ENCODE measurements at places on chromosomes 2 and 18.

GRCh38 chr18:255171-255570 lies 12.7 kb downstream of the THOC1 start:
- DNase-seq = no peak

- DNase-seq = no peak
Measured at GRCh38 chr18:50042611-50043010, 152.3 kb downstream of the MYO5B start.

GRCh38 chr18:67282796-67283195 lies 233.7 kb downstream of the DSEL start:
- DNase-seq = peak; percentile 8

DNA sequence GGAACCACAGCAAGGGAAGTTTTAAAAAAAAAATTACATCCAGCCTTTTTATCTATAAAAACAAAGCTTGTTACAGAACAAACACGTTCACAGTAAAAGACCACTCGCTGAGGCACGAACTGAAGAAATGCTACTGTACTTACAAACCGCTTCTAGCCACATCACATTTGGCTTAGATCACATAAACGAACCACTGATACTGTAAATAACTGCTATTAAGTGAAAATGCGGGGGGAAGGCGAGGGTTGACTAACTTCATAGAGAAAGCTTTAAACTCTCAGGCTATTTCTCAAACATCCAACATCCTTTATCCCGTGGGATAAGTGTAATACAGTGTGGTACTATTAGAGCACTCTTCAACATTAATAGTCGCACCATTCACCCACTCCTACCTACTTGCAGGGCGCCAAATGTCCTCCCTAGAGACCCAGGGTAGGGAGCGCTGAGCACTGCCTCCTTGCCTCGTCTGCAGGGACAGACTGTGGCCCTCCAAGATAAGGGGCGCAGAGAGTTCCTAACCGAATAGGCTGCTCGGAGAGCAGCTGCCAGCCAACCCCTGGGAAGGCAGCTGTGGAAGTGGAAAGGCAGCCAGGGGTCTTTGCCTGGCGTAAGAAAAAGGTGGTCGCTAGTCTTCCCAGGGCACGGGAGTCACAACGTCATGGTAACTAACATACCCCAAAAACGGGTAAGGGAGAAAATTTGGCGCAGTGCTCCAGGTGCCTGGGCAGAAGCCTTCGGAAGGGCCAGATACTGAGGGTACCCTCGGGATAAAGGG lies 854 bp downstream of the GPR155 start:
- peak; percentile 29 for DNase-seq

DNA sequence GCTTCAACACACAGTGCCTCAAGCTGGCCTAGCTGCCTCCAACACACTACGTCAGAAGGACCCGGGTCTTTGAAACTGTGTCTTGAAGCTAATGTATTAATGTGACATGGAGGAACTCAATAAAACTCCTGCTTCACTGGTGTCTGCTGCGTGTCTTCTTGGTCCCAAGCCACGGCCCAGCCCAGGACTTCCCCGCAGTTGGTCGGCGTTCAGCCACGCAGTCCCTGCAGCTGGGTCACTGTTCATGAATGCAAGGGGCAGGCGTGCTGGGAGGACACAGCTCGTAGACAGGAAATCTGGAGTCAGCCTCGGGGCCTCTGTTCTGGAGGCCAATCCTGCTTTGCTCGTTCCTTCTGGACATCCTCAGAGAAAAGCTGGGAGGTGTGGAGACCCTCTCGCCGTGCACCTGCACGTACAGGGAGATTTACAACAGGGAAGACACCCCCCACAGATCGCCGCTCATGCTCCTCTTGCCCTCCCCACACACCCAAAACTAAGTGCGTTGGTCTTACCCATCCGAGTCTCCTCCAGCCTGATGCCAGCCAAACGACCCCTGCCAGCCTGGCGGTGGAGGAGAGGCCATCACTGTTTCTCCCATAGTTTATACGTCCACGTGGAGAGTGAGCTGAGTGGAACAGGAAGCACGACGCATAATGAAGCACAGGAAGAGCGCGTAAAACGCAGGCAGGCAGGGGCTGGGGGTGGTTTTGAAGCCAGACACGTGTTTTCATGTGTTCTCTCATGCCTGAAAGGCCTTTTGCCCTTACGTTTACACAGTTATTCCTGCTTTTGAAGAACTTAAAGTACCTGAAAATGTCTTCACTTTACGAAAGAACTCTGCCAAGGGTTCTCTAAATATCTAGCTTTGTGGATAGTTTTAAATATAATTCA lies 39.7 kb downstream of the ADI1 start:
- no peak for DNase-seq

GRCh38 chr2:5077479-5078089 lies 614.6 kb upstream of the SOX11 start:
- no peak for DNase-seq

GRCh38 chr18:7459851-7460770 lies 107.0 kb upstream of the PTPRM start:
- DNase-seq = no peak

DNA sequence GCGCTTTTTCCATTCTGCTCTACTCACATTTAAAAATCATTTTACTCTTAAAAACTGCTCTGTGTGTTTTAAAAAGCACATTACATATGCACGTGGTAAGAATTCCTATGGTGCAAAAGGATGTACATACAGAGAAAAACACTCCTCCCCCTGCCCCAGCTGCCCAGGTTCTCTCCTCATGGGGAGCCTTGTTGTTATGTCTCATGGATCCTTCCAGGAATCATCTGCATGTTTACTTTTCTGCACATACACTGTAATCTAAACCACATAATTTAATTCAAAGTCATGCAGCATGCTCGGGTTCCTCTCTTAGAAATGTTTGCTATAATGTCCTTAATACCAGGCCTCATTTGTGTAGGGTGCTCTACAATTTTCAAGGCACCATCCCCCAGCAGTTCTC lies 243.3 kb downstream of the LOXHD1 start:
- DNase-seq = no peak

GRCh38 chr2:60581433-60582282 lies 28.2 kb upstream of the BCL11A start:
- DNase-seq = peak; percentile 27

GRCh38 chr2:3194828-3195227 lies 182.8 kb downstream of the EIPR1 start:
- DNase-seq = no peak

DNA sequence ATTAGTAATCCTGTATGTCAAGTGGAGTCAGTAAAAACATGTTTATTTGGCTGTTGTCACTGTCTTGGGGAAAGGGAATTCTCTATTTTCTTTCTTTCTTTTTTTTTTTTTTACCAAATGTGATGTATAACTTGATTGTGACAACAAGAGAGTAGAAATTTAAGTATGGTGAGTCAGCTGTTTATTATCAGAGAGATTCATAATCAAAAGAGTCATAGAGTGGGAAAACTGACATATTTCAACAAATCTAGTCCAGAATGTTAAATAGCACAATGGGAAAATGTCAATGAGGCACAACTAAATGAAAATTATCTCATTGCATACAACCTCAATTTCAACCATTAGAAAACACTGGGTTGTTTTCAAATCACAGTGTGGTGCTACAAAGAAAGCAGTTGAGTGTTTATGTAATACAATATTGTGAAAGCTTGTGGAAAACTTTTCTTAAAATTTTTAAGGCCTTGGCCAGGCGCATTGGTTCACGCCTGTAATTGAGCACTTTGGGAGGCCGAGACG lies 111.9 kb upstream of the DTNA start:
- DNase-seq = no peak

DNA sequence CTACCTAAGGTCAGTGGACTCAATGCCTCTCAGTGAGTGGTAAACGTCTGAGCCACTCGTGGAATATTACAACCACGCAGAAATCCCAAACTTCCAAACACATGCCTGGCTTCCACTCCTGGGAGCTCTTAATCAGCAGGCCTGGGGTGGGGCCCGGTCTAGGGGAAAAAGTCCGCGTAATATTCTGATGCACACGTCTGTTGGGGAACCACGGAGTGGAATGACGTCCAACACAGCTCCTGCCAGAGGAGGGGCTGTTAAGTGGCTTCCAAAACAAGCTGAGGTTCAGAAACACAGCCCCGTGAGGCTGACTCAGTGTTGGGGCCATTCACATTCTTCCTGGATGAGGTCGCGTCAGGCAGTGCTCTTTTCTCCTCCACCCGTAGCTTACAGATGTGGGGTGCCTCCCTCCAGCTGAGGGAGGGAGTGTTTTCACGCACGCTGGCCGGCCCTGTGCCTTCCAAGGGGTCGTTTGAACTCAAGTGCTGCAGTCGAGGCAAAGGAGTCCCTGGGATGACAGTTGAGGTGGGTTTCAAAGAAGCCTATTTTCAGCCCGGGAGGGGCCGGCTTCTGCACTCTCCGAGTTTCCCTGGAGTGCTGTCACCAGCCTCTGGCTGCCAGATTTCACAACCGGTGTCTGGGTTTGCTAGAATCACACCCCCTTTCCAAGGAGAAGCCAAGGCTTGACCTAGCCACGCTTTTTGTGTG lies 73.1 kb downstream of the ACKR3 start:
- peak; percentile 96 for DNase-seq

DNA sequence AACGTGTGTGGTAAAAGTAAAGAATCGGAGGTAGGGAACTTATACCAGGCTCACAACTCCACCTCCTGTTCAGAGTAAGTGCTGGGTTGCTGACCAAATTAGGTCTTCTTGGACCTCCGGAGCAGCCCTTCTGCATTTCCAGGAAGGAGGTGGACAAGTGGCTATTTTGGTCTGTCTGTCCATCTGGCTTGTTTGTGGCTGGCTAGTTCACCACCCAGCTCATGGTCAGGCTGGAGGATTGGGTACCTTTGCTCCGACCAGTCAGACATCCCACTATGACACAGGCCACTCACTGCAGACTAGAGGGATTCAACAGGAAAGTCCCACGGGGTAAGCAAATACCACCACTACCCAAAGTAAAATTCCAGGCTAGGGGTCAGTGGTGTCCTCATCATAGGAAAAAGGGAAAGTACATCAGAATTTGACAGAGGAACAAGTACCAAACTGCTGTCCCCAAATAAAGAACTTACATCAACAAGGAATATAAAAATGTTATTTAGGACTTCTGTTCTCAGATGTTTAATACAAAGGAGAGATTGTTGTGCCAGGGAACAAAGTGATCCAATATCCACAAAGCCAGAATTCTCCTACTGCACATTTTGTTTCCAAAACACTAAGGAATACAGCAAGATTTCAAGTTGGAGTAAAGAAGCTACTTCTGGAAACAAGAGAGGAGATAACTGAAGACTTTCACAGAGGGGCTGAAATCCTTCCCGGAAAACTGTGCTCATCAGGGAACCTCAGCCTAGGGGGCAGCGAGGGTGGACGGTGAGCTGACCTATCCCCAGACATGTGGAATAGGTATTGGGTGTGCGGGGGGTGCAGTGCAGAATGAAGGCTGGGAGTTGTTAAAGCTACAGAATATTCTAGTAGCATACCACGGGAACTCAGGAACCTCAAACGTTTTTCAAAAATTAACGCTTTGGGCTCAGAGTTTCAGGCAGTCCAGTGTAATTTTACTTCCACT lies 56.9 kb downstream of the BCL2 start:
- DNase-seq = no peak

GRCh38 chr2:9329497-9329896 lies 93.8 kb downstream of the ITGB1BP1 start:
- DNase-seq = no peak

- DNase-seq = no peak
Measured at GRCh38 chr2:112026509-112026908, 28.6 kb upstream of the TMEM87B start.

GRCh38 chr2:30421604-30422443 lies 25.2 kb upstream of the LCLAT1 start:
- peak; percentile 36 for DNase-seq

GRCh38 chr2:216830346-216830745 lies 29.5 kb downstream of the TNP1 start:
- DNase-seq = no peak

- no peak for DNase-seq
Measured at GRCh38 chr18:28736223-28736622, 559.3 kb upstream of the CDH2 start.

DNA sequence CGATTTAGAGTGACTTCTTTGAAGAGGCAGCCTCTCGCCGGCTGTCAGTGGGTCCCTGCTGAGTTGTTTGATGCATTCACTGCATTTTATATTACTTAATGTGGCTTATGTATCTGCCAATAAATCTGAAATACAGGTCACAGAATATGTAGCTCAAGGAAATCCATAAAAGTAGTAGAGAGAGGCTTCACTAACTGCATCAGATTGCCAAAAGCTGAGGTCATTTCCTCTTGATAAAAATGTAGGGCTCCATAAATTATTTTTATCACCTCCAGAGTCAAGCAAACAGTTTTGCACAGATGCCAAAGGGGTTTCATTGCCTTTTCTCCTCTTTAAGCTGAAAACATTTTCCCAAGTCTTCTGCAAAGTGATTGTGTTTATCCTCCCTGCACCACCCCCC lies 36.5 kb upstream of the CCDC93 start:
- DNase-seq = no peak

DNA sequence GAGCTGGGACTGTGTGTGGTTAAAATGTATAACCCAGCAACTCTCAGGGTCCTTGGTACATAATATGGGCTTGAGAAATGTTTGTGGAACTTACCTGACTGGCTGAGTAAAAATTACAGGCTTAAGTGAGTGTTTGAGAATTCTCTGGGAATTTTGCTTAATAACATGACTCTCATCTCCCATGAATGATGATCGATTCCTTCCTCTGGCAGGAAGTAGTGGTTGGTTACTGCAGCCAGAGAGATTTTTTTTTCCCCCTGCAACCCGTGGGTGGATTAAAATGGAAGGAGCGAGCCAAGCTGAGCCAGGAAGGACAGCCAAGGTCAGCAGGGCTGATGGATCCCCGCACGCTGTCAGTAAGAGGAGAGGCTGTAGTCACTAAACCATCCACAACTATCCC lies 40.6 kb upstream of the RFX8 start:
- no peak for DNase-seq

DNA sequence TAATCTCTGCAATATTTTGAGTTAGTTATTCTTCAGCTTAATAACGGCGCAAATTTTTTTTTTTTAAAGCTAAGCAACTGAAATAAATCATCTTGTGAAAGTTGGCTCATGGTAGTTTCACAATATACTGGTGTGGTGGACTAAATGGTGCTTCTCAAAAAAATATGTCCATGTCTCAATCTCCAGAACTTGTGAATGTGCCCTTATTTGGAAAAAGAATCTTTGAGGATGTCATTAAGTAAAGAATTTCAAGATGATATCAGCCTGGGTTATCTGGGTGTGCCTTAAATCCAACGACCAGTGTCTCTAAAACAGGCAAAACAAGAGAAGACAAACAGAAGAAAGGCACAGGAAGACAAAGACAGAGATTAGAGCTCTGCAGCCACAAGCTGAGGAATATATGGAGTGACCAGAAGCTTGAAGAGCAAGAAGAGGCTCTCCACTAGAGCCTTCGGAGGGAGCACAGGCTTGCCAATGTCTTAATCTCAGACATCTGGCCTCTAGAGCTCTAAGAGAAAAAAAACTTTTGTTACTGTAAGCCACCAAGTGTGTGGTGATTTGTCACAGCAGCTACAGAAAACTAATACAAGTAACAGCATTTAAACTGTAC lies 71.4 kb downstream of the HNMT start:
- DNase-seq = no peak

DNA sequence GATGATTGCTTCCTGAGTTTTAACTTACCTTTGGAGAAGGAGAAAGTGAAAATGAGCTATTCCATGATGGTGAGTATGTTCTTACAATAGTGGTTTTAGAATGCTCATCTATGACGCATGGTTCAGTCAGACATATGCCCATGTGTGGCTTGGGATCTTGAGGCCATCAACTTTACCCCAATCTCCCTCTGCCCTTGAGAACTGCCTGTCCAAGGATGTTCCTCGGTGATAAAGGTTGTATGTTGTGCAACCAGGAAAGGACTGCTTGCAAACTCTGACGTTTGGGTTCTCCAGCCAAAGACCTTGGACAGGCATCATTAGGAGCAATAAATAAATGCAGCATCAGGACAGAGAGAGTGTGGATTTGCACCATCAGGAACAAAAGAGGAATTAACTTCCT lies 165.0 kb downstream of the ZEB2 start:
- DNase-seq = no peak

Measured in HFFc6 (cell line).